ENCODE measurements at places on chromosomes 2 and 18.

DNA sequence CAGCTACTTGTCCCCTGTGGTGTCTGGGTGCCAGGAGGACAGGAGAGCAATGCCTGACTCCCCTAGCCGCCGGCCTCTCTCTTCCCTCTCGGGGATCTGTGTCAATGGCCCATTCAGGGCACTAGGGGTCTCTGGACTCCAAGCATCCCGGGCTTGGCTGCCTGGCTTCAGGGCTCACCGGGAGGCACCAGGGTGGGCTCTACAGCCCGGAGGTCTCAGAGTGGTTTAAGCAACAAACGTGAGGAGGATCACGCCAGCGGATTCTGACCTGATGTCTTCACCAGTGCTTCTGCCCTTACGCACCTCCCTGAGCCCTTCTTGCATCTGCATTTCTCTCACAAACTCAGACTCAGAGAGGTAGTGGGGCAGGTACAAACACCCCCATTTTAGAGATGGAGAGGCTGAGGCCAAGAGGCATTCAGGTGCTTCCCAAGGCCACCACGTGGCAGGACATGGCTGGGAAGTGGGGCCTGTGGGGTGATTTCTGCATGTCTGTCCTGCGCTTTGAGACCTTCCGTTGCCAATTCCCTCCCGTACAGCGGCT, 243.0 kb downstream of the CELF4 start:
- peak; percentile 95 for DNase-seq

DNA sequence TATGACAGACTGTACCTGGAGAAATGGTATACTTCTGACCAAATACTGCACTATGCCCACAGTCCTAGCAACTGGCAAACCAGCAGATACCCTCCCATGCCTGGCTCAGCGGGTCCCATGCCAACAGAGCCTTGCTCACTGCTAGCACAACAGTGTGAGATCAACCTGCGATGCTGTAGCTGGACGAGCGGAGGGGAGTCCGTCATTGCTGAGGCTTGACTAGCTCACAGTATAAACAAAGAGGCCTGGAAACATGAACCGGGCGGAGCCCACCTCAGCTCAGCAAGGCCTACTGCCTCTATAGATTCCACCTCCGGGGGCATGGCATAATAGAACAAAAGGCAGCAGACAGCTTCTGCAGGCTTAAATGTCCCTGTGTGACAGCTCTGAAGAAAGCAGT, 93.2 kb upstream of the CAB39 start:
- DNase-seq: no peak

- no peak for DNase-seq
Measured at GRCh38 chr2:116732322-116732721, 1082.2 kb upstream of the DDX18 start.

DNA sequence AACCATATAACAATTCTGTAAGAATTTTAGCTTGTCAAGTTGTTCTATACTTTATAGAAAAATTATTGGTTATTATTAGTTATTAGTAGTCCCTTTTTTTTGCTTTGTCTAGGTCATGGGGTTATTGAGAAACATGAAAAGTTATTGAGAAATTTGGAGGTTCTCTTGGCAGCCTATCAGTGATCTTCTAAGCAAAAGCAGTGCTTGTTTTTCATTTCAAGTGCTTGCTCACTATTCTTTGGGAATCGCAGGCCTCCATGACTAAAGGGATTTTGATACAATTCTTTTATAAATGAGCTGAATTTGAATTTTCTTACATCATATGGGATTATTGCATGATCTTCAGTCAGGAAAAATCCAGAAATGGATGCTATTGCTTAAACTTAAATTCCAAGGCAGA, 25.8 kb downstream of the PLEKHA3 start:
- DNase-seq: no peak

DNA sequence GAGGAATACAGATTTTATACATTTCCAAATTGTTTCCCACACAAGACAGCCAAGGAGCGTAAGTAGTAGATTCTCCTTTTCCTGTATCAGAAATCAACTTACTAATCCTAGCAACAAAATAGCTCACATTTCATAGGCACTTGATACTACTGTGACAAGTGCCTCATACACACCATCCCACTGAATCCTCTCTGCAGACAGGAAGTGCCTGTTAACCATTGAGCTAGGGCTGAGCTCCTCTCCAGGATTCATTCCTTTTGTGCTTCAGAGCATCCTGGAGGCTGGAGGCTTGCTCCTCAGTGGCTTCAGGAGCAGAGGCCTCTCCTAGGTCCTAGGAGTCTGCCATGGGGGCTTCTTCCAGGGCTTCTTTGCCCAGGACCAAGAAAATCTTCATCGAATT, 20.8 kb upstream of the ZNF396 start:
- DNase-seq: no peak

DNA sequence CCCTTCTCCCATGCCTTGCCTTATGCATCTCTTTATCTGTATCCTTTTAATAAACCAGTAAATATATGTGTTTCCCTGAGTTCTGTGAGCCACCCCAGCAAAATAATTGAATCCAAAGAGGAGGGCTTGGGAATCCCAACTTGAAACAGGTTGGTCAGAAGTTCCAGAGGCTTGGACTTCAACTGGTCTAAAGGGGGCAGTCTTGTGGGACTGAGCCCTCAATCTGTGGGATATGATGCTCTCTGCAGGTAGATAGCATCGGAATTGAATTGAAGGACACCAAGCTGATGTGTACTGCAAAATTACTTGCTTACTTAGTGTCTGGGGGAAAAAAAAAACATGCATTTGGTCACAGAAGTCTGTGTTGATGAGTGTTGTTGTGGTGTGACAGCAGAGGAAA, 1033.5 kb upstream of the TMEFF2 start:
- DNase-seq: no peak

- no peak for DNase-seq
Measured at GRCh38 chr2:184524551-184525382, 73.6 kb upstream of the ZNF804A start.

DNA sequence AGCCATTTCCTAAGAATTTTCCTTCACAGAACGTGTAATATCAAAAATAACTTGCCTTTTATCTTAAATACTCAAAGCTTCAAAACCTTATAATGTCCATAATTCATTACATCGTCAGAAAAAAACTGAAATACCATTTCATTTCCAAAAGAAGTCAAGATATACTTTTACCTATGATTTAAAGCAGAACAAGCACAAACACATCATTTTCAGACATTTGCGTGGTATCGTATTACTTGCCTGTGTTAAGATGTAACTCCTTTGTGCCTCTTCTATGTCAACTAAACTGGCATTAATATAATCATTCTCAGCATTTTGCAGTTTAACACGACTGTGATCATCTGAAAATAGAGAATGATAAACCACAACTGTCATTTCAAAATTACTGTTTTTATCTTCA, 47.5 kb downstream of the PTPN2 start:
- DNase-seq: no peak

GRCh38 chr2:30968660-30969397, 161.6 kb upstream of the CAPN13 start:
- no peak for DNase-seq

DNA sequence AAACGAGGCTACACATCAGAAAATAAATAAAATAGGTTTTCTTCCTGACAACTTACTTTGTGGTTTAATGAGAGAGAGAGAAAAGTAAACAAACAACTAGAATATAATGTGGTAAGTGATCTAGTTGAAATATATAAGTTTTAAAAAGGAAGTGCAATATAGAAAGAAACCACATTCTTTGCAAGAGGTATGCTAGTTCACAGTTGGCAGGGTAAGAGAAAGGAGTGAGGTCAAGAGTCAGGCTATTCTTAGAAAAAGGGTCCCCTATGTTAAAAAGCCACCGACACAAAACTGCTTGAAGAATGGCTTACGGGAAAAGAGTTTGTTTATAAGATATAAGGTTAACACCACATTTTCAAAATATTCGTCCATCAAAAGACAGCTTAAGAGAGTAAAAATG, 462.1 kb downstream of the ERBB4 start:
- no peak for DNase-seq

DNA sequence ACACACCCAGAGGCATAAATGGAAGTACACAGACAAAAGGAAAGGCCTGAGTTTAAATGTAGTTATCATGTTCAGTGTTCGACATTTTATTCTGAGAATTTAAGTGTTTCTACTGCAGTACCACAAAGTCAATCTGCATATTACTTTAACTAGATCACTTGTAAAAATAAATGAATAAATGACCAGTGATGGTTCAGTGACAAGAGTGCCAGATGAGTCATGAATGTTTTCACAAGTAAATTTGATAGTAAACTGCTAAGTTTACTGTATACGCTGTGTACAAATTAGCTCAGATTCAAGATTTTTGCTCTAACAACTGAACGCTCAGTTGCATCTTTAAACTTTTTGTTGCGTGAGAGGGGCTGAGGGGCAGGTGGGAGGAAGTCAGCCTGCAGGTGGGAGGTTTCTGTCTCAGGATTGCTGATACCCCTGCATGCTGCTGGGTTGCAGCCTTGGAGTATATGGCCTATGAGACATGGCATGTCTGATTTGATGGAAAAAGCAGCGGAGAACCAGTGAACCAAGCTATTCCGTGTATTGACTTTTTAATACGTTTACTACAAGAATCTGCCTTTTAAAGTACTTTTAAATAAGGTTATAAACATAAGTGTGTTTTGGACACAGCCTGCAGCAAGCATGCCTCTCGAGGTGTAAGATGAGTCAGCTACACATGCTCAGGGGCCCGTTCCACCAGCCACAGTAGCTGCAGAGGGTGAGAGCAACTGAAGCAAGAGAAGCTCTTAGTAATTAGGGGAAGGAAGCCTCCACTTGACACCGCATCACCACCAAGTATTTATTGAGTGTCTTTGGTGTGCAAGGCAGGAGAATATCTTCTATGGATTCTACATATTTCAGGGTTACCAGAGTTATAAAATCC, 245.1 kb downstream of the NEDD4L start:
- DNase-seq: no peak

- DNase-seq: no peak
Measured at GRCh38 chr2:100529900-100530299, 32.9 kb upstream of the PDCL3 start.

DNA sequence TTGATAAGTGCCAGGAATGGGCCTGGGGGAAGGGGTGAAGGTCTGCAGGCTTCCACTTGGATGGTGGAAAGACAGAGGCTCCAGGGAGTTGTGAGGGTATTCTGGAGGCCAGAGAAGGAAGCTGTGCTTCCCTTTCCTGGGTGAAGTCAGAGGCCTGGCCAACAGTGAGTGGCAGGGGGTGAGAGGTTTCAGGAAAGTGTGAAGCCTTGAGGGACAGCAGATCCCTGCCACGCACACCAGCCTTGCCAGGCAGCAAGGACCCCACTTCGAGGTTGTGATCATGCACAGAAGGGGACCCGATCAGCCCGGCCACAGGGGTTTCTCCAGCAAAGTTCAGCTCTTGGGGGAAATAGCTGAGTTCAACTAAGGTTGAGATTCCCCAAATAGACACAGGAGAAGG, 66.5 kb downstream of the SMAD7 start:
- DNase-seq: no peak

GRCh38 chr2:236557306-236558030, 12.2 kb upstream of the ACKR3 start:
- no peak for DNase-seq

DNA sequence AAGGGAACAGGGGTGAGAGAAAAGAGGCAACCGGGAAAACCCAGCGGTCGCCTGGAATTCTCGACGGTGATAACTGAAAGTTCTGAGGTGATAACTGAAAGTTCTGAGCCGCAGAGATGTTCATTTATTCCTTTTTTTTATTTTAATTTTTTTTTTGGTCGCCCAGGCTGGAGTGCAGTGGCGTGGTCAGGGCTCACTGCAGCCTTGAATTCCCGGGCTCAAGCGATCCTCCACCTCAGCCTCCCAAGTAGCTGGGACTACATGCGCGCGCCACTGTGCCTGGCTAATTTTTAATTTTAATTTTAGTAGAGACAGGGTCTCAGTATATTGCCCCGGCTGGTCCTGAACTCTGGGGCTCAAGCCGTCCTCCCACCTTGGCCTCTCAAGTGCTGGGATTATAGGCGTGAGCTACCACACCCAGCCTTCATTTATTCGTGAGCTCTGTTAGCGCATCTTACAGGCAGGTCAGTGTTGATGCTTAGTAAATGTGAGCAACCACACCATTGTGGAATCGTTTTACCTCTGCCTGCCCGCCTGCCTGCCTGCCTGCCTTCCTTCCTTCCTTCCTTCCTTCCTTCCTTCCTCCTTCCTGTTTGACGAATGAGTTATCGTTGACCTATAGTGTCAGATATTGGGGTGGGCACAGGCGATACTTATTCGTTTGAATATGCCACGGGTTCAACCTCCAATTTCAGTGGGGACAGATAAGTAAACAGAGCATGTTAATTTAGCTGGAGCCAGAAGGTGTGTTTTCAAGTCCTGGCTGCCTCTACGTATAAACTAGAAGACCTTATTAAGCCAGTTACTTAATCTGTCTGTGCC, 557 bp upstream of the E2F6 start:
- no peak for DNase-seq

DNA sequence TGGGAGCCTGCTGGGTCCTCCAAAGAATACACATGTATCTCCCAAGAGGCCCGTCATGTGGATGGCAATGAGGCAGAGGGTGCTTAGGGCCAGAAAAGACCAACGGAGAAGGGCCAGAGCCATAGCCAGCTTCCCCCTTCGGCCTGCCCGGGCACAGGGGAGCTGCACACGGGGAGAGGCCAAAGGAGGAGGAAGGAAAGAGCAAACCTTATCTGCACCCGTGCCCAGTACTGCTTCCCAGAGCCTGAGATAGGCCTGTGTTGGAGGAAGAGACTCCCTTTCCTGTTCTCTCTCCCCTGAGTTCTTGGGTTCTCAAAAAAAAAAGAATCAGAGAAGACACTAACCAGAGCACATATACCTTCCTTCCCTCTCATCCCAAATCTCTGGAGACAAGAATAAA, 250.3 kb downstream of the ANAPC1 start:
- no peak for DNase-seq

GRCh38 chr2:128557831-128558241, 239.2 kb upstream of the HS6ST1 start:
- peak; percentile 85 for DNase-seq

DNA sequence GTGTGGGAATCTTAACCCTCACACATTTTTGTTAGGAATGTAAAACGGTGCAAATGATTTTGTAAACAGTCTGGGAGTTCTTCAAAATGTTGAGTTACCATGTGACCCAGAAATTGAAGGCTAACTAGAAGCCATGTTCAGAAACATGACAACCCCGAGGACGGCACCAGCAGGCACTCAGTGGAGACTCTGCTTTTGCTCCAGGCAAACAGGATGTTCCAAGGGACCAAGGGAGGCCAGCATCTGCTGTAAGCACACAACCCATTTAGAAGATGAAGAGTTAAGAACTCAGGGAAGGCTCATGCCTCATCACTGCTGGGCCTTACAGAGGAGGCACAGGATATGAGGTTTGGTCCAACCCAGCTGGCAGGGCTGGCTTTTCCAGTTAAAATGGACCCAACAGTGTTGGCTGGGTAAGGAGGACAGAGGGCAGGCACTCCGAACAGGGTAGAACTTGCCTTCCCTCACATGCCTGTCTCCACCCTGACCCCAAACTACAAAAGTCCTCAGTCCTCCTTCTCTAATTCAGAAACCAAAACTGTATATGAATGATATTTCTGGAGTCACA, 23.6 kb downstream of the PARD6G start:
- DNase-seq: no peak

- DNase-seq: no peak
Measured at GRCh38 chr2:177909962-177910361, 162.6 kb downstream of the PDE11A start.

DNA sequence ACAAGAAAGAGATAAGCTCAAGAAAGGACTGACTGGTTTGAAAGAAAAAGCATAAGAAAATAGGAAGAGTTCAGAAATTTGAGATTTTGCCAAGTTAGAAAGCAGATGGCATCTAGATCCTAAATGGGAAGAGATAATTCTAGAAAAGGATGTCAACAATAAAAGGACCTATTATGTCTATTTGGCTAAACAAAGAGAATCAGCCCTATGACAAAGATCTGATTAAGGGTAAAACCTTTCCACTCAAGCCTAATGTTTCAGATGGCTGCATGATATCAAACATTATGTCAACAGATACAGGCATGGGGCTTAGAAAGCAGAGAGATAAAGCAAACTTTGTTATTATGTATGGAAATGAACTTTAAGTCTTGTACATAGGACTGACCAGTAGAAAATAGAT, 465.0 kb upstream of the TRIB2 start:
- DNase-seq: no peak
